ENCODE measurements at places on chromosomes 16 and 17. TPM values are rescaled to one million over a fixed set of nuclear protein-coding genes. Genes with fewer than 3 reads are reported as not detected.

- no peak overlapping the region for H3K27ac ChIP-seq
- no peak for DNase-seq
- no peaks in the 10 kb centered on the region for H3K36me3 ChIP-seq
- no peak overlapping the region for H3K4me3 ChIP-seq
- H3K27me3 ChIP-seq: no peaks in the 10 kb centered on the region
These were observed 73.1 kb upstream of the CDC42EP4 start for GRCh38 chr17:73384926-73385325.

GRCh38 chr17:20189302-20189701, 180.1 kb downstream of the SPECC1 start:
- no peak overlapping the region for H3K4me3 ChIP-seq
- H3K36me3 ChIP-seq: no peaks in the 10 kb centered on the region
- no peak overlapping the region for H3K27ac ChIP-seq
- no peak for DNase-seq

DNA sequence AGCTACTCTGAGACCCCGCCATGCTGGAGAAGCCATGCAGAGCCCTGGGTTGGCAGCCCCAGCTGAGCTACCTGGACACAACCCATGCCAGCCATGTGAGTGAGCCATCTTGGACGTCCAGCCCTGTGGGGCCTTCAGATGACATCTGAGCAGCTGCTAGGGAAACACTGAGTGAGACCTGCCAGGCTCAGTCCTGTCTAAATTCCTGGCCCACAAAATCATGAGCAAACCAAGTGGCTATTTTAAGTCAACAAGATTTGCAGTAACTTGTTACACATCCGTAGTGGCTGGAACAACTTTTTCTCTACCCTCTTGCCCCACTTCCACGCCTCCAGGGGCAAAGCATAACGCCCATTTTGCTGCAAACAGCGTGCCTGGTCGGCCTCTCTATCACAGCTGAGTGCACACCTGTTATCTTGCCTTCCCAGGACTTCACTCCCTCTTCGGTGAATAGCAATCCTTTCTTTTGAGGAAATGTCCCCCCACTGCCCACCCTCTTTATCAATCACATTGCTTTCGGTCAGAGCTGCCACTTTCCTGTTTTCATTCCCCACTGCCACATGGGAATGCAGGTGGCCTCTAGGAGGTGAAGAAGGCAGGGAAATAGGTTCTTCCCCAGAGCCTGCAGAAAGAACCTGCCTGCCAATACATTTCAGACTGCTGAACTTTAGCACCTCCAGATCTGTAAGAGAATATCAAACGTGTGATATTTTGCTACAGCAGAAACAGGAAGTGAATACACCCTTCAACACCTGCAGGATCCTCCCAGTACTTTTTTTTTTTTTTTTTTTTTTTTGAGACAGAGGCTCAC, 7.4 kb upstream of the SCIMP start:
- H3K27me3 ChIP-seq: no peaks in the 10 kb centered on the region
- peak overlapping the region; percentile 68 for H3K27ac ChIP-seq
- peak overlapping the region; percentile 64 for H3K4me3 ChIP-seq
- H3K4me1 ChIP-seq: peaks cover 32% of the 10 kb centered on the region
- no peaks in the 10 kb centered on the region for H3K36me3 ChIP-seq
- no peak for DNase-seq

RAB26 gene
- total RNA-seq: not detected

- no peaks in the 10 kb centered on the region for H3K36me3 ChIP-seq
- DNase-seq: no peak
- H3K27ac ChIP-seq: no peak overlapping the region
These were observed 37.5 kb upstream of the WSB1 start for GRCh38 chr17:27256225-27257030.

DNA sequence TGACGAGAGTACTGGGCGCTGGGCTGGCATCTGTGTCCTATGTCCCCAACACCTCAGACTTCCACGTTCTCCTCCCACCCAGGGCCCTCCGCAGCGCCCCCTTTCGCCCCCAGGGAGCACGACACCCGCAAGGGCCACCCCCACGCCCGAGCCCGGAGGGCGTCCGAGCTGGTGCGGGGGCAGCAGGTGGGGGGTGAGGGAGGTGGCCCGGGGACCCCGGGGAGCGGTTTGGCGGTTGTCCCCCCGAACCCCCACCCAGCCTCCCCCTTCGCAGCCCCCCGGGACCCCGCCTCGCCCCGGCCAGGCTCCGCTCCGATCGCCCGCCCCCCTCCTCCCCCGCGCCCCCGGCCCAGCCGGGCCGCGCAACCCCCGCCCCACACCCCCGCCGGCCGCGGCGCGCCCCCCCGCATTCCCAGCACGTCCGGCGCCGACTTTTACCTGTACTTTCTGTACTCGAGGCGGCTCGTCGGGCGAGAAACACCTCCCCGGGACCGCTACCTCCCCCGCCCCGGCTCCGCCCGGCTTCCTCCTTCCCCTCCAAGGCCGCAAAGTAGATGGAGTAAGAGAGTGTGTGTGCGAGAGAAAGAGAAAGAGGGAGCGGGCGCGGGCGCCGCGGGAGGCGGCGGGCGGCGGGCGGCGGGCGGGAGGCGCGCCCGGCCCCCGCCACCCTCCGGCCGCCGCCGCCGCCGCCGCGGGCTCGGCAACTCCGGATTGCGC, 901 bp downstream of the CDYL2 start:
- no peak overlapping the region for H3K27ac ChIP-seq
- no peaks in the 10 kb centered on the region for H3K36me3 ChIP-seq
- peak; percentile 65 for DNase-seq
- no peak overlapping the region for H3K4me3 ChIP-seq

GRCh38 chr16:3137267-3137666, 2.4 kb downstream of the ZNF213 start:
- DNase-seq: no peak
- H3K4me3 ChIP-seq: no peak overlapping the region
- no peak overlapping the region for H3K27ac ChIP-seq
- no peaks in the 10 kb centered on the region for H3K27me3 ChIP-seq
- H3K4me1 ChIP-seq: peaks cover 18% of the 10 kb centered on the region

CENPX gene
- 31.4 TPM for total RNA-seq

- H3K4me1 ChIP-seq: peaks cover 27% of the 10 kb centered on the region
- H3K4me3 ChIP-seq: no peak overlapping the region
- no peaks in the 10 kb centered on the region for H3K36me3 ChIP-seq
- DNase-seq: no peak
- H3K27me3 ChIP-seq: no peaks in the 10 kb centered on the region
- H3K27ac ChIP-seq: no peak overlapping the region
These were observed 256.1 kb downstream of the CPPED1 start for GRCh38 chr16:12547608-12547922.

SEZ6L2 gene
- not detected for total RNA-seq

FBXL16 gene
- 18.6 TPM for total RNA-seq

ZG16 gene
- not detected for total RNA-seq

GRCh38 chr17:81020767-81021497, 14.0 kb upstream of the BAIAP2 start:
- H3K4me3 ChIP-seq: no peak overlapping the region
- DNase-seq: no peak
- no peak overlapping the region for H3K27ac ChIP-seq
- H3K4me1 ChIP-seq: peaks cover 29% of the 10 kb centered on the region
- no peaks in the 10 kb centered on the region for H3K36me3 ChIP-seq

DNA sequence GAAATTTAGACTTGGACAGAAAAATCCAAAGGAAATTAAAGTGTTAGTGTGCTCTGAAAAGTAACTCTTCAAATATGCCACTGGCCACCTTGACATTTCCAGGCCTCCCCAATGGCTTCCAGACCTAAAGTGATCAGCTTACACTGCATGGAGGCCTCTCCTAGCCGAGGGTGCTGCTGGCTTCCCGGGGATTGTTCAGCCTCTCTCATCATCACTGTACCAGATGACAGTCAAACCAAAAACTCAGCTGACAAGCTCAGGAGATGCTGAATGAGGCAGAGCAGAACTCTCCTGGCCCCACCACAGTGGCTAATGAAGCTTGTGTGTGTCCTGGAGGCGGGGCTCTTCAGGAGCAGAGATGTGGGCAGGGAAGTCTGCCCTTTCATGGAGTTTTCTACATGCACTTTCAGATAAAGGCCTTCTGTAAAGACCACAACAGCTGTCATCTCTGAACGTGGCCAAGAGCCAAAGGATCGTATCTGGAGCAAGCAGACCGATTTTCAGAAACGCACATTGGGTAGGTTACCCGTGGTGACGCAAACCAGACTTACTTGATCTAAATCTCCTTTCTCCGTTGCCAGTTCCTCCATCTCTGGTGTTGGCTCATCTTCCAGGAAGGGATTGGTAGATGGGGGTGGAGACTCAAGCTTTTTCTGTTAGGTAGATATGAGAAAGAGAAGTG, 113.3 kb downstream of the VPS53 start:
- H3K27me3 ChIP-seq: no peaks in the 10 kb centered on the region
- H3K4me1 ChIP-seq: no peaks in the 10 kb centered on the region
- H3K27ac ChIP-seq: no peak overlapping the region

ATP2A1 gene
- total RNA-seq: 1.4 TPM

DNA sequence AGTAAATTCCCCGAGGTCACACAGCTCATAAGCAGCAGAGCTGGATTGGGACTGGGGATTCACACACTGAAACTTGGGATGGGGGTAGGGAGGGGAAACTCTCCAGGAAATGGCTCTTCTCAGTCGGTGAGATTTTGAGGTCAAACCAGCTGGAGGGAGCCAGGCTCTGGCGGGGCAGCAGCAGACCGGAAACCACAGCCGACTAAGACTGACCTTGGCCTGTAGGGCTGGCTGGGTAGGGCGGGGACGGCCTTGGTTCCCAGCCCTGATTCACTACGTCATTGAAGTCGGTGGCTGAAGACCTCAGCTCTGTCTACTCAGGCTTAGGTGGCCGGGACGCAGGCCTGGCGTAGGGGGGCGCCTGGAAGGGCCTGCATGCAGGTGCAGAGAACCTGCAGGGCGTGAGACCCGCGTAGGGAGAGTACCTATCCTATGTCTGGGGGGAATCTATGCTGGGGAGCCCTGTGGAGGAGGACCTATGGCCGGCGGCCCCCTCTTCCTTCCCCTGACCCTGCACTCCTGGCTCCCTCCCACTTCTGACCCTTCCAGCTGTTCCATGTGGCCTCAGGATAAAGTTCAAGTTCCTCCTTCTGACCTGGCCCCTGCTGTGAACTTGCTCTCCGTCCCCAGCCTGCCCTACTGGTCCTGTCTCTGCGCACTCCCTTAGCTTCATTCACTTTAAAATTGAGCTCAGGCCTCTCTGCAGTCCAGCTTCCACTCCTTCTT, 11.9 kb upstream of the SLC4A1 start:
- H3K27ac ChIP-seq: no peak overlapping the region
- H3K36me3 ChIP-seq: no peaks in the 10 kb centered on the region
- H3K4me3 ChIP-seq: no peak overlapping the region
- peak; percentile 26 for DNase-seq
- no peaks in the 10 kb centered on the region for H3K27me3 ChIP-seq

- peaks cover 44% of the 10 kb centered on the region for H3K4me1 ChIP-seq
- H3K4me3 ChIP-seq: no peak within 1 kb of the TSS
- no peaks in the 10 kb centered on the region for H3K36me3 ChIP-seq
- no peaks in the 10 kb centered on the region for H3K27me3 ChIP-seq
- no peak within 1 kb of the TSS for H3K27ac ChIP-seq
These were observed at the start of gene NAGS for GRCh38 chr17:44004077-44004760. TSS of gene NAGS (plus strand) at chr17:44004622. CDS start at chr17:44004664, 42 bp downstream.

DNA sequence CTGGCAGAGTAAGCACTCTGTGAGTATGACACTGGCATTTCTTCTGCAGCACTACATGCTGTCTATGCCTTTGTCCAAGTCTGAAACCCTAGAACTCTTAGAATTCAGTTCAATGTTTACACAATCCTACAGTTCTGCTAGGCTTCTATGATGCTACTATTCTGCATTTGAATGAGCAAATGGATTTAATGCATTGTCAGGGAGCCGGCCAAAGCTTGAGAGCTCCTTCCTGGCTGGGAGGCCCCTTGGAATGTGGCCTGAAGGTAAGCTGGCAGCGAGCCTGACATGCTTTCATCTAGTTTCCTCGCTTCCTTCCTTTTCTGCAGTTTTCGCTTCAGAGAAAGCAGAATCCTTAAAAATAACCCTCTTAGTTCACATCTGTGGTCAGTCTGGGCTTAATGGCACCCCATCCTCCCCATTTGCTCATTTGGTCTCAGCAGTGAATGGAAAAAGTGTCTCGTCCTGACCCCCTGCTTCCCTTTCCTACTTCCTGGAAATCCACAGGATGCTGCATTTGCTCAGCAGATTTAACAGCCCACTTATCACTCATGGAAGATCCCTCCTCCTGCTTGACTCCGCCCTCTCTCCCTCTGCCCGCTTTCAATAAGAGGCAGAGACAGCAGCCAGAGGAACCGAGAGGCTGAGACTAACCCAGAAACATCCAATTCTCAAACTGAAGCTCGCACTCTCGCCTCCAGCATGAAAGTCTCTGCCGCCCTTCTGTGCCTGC, at the start of gene CCL2:
CCL2 (plus strand) TSS at position 635 of the 730 bp plus-strand sequence; CDS start at position 700, 65 bp downstream.
- H3K4me3 ChIP-seq: no peak within 1 kb of the TSS
- H3K4me1 ChIP-seq: no peaks in the 10 kb centered on the region
- DNase-seq: no peak
- H3K36me3 ChIP-seq: no peaks in the 10 kb centered on the region

GRCh38 chr17:18984273-18985114, 20.1 kb downstream of the FAM83G start:
- no peaks in the 10 kb centered on the region for H3K27me3 ChIP-seq
- no peak overlapping the region for H3K4me3 ChIP-seq
- H3K36me3 ChIP-seq: peaks cover 17% of the 10 kb centered on the region

TEX19 gene
- total RNA-seq: not detected

- H3K27me3 ChIP-seq: no peaks in the 10 kb centered on the region
- peak overlapping the region; percentile 99 for H3K4me3 ChIP-seq
- DNase-seq: no peak
- H3K36me3 ChIP-seq: peaks cover 36% of the 10 kb centered on the region
These were observed 951 bp downstream of the RPL19 start for GRCh38 chr17:39200957-39201510.

INCA1 gene
- total RNA-seq: not detected
